ENCODE measurements at places on chromosomes 2 and 18.

GRCh38 chr2:72992734-72993102, 75.4 kb downstream of the EMX1 start:
- DNase-seq: no peak

DNA sequence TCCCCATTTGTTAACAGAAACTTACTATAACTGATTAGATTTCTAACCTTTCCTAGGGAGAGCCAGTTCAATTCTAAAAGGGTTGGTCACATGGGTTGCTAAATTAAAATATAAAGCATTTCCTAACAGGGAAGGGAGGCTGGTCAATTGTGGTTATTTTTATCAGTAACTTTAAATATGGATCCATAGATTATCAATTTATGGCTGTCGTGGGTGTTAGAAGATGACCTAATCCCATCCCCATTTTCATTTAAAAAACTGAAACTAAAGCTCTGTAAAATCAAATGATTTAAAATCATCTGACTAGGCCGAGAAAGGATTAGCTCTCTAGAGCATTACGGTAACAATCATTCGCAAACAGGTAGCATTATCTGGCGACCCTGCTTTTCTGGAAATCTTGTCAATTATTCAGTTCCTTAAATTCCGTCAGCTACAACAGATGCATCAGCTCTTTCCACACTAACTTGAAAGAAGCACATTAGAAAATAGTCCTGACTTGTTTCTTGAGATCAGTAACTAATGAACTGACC, 953 bp upstream of the HNRNPA3 start:
- DNase-seq: no peak

GRCh38 chr18:38539371-38539770, 973.8 kb upstream of the CELF4 start:
- no peak for DNase-seq

GRCh38 chr2:17578466-17578928, 38.0 kb downstream of the VSNL1 start:
- no peak for DNase-seq

GRCh38 chr18:47586418-47587070, 335.1 kb upstream of the SKOR2 start:
- no peak for DNase-seq
